ENCODE measurements at places on chromosomes 1 and 21.

DNA sequence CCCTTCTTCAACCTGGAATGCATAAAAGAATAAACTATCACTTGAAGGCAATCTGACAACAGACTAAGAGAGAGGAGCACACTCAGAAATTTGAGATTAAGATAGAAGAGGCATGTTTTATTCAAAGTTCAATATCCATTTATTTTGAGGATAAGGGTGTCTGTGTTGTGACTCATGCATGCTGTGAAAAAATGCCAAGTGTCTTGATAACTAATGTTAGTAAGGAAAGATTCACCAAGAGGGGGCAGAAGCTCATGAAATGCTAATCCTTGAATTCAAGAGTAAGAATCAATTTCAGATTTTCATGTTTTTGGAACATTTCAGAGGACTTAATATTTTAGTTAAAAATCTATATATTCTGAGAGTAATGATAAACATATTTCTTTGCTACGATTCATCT is 94.0 kb downstream of the IFI44 start:
- DNase-seq: no peak

- no peak for DNase-seq
Observed at GRCh38 chr1:54403808-54404261, 2.4 kb downstream of the SSBP3 start.

DNA sequence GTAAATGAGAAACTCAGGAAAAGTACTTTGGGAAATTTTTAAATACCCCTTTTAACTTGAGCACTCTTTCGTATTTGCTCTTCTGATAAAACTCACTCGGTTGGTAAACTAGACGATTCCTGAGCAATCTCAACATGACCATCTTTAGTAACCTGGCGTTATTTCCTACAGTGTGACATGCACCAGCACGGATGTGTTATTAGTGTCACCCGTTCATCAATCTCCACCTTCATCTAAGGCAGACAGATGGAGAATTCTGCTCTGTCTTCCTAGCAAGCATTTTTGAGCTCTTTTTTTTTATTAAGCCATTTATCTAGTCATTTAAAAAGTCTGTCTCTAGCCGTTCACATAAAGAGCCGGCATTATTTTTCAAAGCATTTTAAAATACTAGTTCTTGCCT is 155.2 kb downstream of the DISP1 start:
- DNase-seq: no peak

DNA sequence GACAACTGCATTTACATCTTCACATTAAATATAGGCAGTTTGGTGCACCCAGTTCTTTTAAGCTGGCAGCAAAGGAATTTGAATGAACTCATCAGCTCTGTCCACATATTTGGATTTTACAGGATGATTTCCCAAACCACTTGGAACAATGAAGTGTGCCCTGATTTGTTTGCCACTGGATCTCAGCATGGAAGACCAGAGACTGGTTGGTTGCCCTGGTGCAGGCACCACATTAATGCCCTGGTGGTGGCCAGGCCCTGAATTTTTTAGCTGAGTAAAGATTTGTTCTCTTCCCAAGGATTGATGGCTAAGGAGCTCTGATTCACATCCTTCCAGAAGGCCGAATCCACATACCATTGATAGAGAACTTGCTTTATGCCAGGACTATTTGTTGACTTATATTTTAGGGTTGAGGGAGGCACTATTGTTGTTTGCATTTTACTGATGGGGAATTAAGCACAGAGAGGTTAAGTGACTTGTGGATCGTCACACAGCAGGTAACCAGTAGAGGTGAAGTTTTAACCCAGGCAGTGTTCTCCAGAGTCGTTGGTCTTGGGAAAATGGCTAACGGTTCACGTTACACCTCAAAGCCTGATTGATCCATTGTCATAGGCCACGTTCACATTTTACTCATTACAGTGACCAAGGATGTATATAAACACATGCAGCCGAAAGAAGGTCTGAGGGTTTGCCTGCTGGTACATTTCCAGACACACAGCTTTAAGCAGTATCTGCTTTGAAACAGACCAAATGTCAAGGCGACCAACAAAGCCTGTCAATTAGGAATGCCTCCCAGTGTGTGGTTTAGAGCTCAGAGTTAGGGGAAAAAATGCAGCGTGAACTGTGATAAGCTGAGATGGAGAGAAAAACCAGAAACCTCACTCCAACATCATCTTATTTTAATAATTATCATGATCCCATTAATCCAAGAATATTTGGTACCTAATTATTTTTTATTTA is 50.7 kb downstream of the KAZN start:
- DNase-seq: no peak

- DNase-seq: no peak
Observed at GRCh38 chr1:202750761-202751160, 40.5 kb upstream of the SYT2 start.

DNA sequence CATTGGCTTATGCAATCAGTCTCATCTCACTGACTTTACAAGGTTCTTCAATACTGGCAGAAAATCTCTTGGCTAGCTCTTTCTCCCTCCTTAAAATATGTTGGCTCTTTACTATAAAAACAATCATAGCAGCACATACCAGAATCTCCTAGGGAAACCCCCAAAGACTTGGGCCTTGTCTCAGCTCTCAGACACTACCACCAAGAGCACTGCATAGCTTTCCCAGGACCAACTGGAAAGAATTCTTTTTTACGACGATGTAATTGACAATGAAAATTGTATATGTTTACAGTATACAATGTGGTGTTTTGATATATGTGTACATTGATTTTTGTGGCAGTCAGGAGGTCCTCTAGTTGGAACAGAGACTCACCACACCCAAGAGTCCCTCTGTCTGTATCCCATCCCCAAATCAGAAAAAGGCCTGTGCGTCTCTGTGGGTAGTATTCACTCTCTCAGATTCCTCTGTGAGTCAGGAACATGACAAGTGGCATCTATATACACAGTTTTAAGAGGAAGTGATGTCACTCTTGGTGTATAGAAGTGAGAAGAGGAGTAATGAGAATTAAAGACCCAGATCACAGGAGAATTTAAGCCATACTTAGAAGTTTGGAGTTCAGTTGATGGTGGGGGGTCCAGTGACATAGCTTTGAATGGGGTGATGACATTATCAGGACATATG is 21.1 kb downstream of the SMAP2 start:
- no peak for DNase-seq

GRCh38 chr1:65001231-65001792 is 35.0 kb upstream of the JAK1 start:
- no peak for DNase-seq

DNA sequence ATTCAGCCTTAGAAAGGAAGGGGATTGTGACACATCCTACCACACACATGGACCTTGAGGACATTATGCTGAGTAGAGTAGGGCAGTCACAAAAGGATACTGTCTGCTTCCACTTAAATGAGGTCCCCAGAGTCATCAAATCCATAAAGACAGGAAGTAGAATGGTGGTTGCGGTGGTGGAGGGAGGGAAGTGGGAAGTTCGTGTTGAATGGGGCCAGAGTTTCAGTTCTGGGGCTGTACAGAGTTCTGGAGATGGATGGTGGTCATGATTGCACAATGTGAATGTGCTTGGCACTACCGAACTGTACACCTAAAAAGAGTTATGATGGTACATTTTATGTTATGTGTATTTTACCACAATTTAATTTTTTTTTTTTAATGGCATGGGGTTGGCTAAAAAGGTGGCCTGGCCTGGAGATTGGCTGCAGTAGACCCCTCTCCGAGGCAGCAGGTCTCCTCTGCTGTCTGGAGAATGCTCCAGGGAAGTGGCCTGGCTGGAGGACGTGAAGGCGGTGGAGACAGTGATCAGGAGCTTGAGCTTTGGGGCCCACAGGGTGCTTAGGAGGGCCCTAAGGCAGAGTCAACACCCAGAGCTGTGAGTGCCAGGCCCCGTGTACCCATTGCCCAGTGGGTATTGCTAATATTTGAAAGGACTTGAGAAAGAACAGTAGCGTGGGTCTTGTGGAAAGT is 30.4 kb downstream of the IFNGR2 start:
- no peak for DNase-seq

DNA sequence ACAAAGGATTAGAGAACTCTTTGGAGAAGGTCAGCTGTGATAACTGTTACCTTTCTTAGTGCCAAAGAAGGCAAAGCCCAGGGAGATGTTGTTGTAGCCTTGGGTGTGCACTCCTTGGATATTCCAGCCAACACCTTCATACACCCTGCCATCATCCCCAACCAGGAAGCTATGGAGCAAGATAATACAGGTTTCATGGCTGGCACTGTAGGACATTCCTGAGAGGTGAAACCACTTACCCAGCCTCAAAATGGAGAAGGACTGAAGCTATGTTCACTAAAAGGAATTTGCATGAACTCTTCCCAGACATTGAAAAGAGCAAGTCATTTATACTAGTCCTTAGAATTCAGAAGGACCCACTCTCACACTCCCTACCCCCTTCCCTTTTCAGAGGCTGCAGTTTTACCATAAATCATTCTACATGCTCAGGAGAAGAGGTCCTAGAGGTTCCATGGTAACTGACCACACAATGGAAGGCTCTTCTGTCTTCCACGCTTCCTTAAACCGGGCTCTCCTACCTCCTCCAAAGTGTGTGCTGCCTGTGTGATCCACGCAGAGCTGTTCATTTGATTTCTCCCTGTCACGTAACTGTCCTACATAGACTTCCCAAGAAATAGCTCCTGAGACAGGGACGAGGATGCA is 5.5 kb downstream of the PGLYRP4 start:
- DNase-seq: no peak

GRCh38 chr1:4752059-4752458 is 97.7 kb downstream of the AJAP1 start:
- DNase-seq: no peak

DNA sequence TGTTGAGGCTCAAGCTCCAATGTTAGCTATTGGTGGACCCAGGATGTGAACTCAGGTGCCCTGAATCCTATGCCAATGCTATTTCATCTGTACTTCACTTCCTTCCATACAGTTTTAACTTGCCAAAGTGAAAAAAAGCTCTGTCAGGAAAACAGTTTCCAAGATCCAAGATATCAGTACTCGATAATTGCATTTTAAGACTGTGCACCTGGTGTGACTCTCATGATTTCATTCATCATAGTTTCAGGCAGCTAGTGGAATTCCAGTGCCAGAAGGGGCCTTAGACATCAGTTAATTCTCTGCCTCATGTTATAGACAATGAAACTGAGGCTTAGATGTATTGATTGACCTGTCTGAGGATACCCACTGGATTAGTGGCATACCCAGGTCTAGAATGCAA is 26.5 kb upstream of the LEPR start:
- DNase-seq: no peak

DNA sequence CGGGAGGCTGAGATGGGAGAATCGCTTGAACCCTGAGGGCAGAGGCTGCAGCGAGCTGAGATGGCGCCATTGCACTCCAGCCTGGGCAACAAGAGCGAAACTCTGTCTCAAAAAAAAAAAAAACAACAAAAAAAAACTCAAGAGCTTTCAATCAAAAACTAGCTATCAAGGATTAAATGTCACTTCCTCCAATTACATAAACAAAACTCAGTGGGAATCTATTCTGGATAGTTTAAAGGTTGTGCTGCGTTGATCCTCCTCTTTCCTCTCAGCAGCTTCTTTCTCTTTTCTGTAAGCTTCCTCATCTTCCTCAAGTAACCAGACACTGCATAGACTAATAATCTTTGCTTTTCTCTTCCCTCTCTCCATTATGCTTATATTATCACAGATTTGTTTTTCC is 20.7 kb downstream of the EIF4G3 start:
- DNase-seq: no peak

DNA sequence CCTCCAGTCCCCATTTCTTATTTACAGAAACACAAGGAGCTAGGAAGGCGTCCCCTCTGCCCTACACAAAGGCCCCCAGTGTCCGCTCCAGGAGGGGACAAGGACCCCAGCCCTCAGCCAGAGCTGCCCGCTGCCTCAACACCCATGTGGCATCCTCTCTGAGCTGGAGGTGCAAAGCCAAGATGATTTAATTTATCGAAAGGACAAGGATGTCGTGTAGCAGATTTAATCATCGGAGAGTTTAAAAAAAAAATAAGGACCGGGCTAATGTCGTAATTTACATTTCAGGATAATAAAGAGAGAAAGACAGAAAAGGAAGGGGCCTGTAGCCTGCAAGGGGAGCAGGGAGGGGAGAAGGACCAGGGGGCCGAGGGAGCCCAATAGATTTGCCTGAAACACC is 68.3 kb upstream of the CASZ1 start:
- no peak for DNase-seq

DNA sequence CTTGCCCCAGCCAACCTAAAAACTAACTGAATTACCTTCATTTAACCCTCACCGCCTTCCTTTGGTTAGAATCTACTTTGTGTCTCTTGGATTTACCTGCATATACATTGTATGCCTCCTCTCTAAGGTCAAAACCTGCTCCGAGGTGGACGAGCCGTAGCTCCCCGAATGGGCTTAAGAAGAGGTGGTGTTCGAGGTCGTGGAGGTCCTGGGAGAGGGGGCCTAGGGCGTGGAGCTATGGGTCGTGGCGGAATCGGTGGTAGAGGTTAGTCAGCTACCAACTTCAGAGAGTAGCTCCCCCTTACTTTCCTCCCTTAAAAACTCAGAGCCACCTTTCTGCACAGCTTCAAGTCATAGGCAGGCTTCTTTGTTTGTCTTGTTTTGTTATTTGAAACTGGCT is 9.2 kb downstream of the CHTOP start:
- DNase-seq: no peak

DNA sequence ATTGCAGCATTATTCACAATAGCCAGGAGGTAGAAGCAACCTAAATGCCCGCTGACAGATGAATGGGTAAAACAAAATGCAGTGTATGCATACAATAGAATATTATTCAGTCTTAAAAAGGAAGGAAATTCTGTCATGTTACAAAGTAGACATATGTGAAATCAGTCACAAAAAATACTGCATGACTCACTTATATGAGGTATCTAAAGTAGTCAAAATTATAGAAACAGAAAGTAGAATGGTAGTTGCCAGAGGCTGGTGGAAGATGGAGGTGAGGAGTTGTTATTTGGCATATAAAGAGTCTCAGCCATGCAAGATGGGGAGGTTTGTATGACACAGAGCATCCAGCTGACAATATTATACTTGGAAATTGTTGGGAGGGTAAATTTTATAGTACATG is 43.0 kb upstream of the EGLN1 start:
- no peak for DNase-seq

GRCh38 chr1:245242989-245243388 is 88.2 kb downstream of the KIF26B start:
- DNase-seq: no peak

DNA sequence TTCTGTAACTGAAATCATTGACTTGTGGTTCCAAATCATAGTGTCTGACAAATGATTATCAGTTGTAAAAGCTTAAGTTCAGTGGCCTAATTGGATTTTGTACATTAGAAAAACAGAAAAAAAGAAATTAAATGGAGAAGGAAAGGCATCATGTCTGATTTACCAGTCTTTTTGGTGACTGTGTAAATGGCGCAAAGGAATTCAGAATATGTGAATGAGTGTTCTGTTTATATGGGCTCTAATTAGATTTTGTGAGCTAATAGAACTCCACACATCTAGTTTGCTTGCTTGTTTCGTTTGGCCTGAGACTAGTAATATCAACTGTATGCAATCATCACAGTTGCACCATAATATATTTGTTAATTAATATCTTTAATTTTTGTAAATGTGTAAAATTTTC is 151.7 kb downstream of the PLA2G4A start:
- no peak for DNase-seq

Data from NCI-H1436 treated with DMSO at 0.1 percent for 48 hours (cell line).